ENCODE measurements at places on chromosomes 2 and 18.
A peak's percentile ranks its signal among the peaks of the same experiment; 100 is the strongest.

DNA sequence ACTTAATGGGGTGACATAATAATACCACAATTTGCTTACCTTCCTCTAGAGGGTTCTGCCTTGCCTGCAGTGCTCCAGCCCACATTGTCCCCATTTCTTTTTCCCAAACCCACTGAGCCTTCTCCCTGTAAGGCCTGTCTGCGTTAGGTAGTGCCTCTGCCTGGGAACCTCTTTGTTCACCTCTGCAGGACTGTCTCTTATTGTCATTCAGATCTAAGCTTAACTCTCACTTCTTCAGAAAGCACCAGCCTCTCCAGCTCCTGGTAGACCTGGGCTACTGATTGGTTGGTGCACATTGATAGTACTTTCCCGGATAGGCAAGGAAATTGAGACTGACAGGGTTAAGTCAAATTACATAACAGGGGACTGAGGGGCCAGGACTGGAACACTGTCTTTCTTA, 49.1 kb downstream of the CCDC85A start:
- no peak for DNase-seq

- peak; percentile 45 for DNase-seq
Observed at GRCh38 chr18:58495634-58496033, 133.3 kb downstream of the ALPK2 start.

- no peak for DNase-seq
Observed at GRCh38 chr18:28541276-28541930, 364.5 kb upstream of the CDH2 start.

DNA sequence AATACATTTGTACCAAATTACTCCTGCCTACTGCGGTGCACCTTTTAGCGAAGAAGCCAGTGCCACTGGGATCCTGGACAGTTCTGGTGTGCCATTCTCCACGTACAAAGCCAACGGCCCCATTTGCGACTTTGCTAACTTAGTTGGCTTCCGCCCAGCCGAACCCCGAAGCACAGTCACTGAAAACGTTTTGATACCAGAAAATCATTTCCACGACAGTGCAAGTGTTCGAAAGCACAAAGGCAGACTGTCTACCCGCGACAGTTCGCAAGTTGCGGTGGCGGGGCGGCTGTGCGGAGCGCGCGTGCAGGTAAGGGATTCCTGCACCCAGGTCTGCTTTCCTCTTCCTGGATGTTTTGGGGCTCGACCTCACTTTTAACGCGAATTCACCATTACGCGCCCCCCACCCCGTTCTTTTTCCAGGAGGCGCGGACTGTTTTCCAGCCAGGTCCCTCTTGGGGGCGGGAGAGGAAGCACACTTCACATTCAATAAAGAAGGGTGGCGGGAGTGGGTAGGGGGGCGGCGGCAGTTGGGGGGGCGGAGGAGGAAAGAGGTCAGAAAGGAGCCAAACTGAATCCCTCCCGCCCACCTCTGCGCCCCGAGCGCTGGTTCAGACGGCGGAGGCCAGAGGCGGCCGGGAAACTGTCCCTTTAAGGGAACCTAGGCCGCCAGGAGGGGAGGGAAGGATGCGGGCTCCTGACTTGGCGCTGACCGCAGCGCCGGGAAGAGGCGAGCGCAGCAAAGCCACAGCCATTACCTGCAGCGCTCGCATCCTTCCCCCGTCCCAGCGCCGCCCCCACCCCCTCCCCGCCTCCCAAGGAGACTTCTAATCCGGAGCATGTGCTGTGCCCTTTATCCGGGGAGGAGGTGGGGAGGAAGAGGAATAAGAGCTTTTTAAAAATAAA, 107.4 kb upstream of the KCTD1 start:
- DNase-seq: no peak

GRCh38 chr2:108240966-108241365, 1.2 kb downstream of the SULT1C3 start:
- DNase-seq: no peak

GRCh38 chr2:174959787-174960186, 45.4 kb downstream of the CHN1 start:
- DNase-seq: no peak

GRCh38 chr18:50791599-50792438, 28.0 kb downstream of the MRO start:
- DNase-seq: no peak

GRCh38 chr2:61371027-61371426, 99.9 kb downstream of the USP34 start:
- DNase-seq: no peak

- no peak for DNase-seq
Observed at GRCh38 chr2:174013315-174013751, 48.2 kb upstream of the SP3 start.

DNA sequence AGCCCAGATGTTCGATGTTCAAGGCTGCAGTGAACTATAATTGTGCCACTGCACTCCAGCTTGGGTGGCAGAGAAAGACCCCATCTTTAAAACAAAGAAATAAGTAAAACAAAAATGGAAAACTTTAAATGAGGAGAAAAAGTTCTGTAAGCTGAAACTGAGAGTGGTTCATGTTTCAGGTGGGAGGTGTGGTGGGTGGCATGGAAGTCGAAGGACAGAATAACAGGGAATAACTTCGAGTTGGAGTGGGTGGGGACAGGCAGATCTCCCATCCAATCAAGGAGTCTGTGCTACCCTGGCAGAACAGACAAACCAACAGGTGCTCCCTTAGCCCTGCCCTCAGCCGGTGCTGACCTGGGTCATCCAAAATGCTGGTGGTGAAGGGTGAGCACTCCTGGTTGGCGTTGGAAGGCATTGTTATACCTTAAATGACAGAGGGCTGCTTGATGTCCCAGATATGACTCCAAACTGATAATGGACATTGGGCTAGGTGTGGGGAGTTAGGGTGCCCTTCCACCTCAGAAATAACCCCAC, 328.4 kb downstream of the DYSF start:
- no peak for DNase-seq

- DNase-seq: no peak
Observed at GRCh38 chr2:186307871-186308270, 178.2 kb upstream of the ZC3H15 start.

DNA sequence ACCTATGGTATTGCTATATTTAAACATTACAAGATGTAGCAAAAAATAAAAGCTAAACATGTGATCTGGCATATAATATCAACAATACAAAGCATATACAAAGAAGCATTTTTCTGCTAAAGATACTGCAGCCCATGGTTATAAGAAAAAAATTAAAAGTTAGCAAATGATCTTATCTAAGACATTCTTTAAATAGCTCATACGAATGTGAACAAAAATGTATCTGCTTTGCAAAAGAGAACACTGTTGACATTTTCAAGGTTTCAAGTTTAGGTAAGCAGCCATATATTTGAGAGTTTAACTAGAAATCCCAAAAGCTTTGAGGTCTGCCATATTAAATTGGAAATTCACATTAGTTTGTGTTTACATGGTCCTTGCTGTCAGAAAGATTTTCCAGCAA, 301.0 kb upstream of the SLC39A10 start:
- DNase-seq: no peak

- DNase-seq: peak; percentile 29
Observed at GRCh38 chr2:207621501-207622039, 3.6 kb downstream of the METTL21A start.

- DNase-seq: no peak
Observed at GRCh38 chr2:157223624-157224205, 33.8 kb upstream of the GALNT5 start.

GRCh38 chr18:45412577-45412976, 202.7 kb upstream of the SLC14A2 start:
- no peak for DNase-seq

DNA sequence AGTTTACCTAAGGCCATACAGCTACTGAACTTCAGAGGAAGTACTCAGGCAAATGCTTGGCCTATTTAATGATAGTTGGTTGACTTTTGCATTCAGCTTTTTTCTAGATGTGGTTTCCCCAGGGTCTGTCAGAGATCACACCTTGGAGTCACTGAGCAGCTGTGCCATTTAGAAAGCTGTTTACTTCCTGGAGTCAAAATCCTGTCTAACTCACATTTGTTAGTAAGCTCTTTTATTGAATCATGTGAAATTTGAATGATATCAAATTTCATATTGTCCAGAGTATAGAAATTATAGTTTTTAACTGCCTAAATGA, 7.6 kb upstream of the TRIB2 start:
- no peak for DNase-seq

DNA sequence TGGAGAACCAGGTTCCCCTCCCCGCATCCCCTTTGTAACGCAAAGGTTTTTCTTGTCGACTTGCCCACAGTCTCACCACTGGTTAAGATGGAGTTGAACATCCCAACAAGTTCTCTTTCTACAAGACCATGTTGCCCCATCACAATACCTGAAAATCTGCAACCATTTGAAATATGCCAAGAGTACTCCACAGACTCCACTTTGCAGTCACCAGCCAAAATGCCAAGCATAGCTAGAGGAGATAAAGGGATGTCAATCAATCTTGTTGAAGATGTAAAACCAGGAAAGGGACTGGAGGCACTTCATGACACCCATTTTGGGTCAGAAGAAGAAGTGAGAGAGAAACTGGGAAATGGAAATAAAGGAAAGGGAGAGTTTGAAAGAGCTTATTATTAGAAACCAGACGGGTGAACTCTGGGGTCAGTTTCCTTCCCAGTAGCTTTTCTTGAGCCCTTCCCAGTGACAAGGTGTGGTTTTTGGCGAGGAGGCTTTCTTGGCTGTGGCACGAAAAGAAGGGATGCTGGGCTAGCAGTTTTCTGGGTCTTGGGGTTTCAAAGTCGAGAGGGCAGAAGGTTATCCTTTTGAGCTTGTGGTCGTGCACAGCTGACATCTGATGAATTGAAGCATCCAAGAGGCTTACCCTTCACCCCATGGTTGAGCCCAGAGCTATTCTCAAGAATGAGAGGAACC, 79.3 kb downstream of the ACAA2 start:
- DNase-seq: no peak

- no peak for DNase-seq
Observed at GRCh38 chr18:45245091-45245511, 370.2 kb upstream of the SLC14A2 start.

DNA sequence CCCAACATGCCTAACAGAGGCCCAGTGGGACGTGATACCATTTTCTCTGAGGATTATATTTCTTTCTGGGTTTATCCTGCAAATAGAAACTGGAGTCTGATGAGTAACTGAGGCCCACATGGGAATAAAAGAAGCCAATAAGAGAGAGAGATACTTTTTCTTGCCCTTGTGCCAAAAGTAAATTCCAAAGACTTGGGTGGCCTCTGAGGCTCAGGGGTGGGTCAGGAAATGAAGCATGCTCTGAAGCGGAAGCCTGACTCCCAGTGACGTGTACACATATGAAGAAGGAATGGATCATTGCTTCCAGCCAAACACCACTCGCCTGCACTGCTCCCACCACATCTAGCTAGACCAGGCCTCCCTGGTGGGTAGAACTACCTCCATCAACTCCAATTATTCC, 273.6 kb upstream of the NCKAP5 start:
- no peak for DNase-seq

DNA sequence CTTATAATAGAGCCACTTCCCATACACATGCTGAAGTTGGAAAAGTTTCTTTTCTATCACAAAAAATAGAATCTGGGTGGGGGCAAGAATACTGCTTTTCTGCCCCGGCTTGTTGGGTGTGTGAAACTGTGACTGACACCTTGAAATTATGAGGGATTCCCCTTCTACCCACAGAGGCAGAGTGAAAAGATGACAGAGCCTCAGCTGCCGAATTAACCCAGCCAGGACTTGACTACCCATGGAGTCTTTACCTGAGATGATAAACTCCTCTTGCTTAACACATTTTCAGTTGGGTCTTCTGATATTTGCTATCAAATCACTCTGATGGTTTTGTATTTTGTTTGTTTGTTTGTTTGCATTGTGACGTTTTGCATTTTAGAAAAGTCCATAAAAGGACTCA, 66.0 kb upstream of the PMAIP1 start:
- DNase-seq: peak; percentile 55

DNA sequence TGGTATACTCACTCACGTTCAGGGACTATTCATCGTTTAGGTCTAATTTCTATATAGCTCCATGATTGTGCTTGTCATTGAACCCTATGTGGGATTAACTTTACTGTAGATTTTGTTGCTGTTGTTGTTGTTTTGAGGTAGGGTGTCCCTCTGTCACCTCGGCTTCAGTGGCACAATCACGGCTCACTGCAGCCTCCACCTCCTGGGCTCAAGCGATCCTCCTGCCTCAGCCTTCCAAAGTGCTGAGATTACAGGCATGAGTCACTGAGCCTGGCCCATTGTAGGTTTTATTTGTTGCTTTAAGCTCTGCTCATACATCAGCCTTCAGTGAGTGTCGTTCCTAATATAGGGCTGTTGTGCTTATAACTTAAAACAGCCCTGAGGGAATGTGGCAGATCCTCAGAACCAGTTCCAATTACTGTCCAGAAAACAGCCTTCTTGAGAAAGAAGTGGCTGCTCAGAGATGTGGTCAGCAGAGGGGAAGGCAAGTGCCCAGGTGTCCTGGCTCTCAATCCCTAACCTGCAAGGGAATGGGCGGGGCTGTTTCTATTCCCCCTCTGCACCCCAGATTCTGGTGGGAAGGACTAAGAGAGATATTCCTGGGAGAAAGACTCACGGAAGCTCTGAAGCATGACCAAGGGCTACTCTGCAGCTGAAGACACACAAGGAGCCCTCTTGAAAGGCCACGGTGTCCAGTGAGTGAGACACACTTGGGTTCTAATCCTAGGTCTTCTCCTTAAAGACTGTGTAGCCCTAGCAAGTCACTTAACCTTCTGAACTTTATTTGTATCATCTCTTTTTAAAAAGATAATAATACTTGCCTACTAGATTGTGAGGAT, 79.6 kb upstream of the LCLAT1 start:
- no peak for DNase-seq

DNA sequence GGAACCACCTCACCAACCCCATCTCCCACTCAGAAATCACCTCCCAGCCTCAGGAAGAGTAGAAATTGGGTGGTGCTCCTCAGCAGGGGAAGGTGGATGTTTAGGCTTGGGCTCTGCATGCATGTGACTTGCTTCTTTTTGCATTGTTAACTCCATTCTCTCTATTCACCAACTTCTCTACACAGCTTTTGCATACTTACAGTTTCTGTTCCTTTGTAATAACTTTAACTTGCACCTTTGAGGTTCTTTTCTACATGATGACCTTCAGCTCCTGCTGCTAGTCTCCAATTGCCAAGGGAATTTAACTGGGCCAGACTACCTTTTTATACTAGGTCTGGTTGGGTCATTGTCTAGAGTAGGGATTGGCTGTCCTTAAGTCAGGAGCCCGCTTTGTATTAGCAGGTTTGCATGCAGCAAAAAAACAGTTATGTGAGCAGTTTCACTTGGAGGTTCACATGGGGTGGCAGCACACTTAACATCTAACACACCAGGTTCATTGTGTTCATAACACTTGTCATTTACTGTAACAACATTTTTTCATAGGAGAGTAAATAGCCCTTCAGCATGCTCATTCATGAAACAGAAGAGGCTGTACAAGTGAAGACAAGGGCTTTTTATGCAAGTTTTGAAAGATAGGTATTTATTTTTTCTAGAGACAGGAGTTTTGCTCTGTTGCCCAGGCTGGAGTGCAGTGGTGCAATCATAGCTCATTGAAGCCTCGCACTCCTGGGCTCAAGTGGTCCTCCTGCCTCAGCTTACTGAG, 12.0 kb downstream of the MRPL35 start:
- no peak for DNase-seq

- peak; percentile 33 for DNase-seq
Observed at GRCh38 chr2:207688597-207688996, 22.8 kb upstream of the CCNYL1 start.

GRCh38 chr2:43265421-43265820, 39.0 kb upstream of the ZFP36L2 start:
- no peak for DNase-seq
